Mesenchymal stem cell (in vitro differentiated cells and primary cell): ENCODE measurements at places on chromosomes 16 and 17.

GRCh38 chr17:33981711-33982601 is 273.1 kb upstream of the CCL2 start:
- H3K27ac ChIP-seq: no peak overlapping the region
- no peak for DNase-seq
- no peaks in the 10 kb centered on the region for H3K36me3 ChIP-seq
- no peak overlapping the region for H3K4me3 ChIP-seq
- no peaks in the 10 kb centered on the region for H3K4me1 ChIP-seq

GRCh38 chr16:20307791-20308190 is 19.5 kb downstream of the GP2 start:
- H3K4me3 ChIP-seq: no peak overlapping the region
- H3K27me3 ChIP-seq: peaks cover 13% of the 10 kb centered on the region
- H3K4me1 ChIP-seq: no peaks in the 10 kb centered on the region
- H3K27ac ChIP-seq: no peak overlapping the region
- no peak for DNase-seq

DNA sequence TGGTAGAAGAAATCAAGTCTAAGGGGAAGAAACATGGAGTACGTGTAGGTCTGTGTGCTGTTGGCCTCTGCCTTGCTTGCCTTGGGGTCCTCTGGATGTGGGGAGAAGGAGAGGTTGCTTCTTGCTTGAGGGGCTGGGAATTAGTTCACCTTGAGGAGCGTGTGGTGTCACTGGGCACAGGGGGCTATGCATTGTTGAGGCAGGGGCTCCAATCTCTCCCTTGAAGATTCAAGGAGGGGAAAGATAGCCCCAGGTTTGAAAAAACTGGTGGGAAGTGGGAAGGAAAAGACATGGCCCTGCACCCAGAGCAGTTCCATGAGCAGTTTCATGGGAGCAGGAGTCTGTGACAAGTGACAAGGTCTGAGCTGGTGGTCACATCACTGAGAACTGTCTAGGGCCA is 103.4 kb downstream of the CYLD start:
- H3K27ac ChIP-seq: peak overlapping the region; percentile 87
- no peaks in the 10 kb centered on the region for H3K36me3 ChIP-seq
- H3K27me3 ChIP-seq: peaks cover 55% of the 10 kb centered on the region

DNA sequence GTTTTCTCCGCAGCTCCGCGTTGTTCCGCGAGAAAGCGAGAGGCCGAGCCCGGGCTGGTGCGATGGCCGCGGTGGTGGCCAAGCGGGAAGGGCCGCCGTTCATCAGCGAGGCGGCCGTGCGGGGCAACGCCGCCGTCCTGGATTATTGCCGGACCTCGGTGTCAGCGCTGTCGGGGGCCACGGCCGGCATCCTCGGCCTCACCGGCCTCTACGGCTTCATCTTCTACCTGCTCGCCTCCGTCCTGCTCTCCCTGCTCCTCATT is 404 bp downstream of the EMC6 start:
- H3K27ac ChIP-seq: peak overlapping the region; percentile 90
- DNase-seq: no peak
- peak overlapping the region; percentile 82 for H3K4me3 ChIP-seq
- no peaks in the 10 kb centered on the region for H3K27me3 ChIP-seq
- H3K4me1 ChIP-seq: peaks cover 28% of the 10 kb centered on the region

GRCh38 chr16:67965668-67966548 is 2.5 kb downstream of the SLC12A4 start:
- H3K4me3 ChIP-seq: peak overlapping the region; percentile 85
- H3K36me3 ChIP-seq: peaks cover 45% of the 10 kb centered on the region
- DNase-seq: peak; percentile 9
- peak overlapping the region; percentile 62 for H3K27ac ChIP-seq
- H3K27me3 ChIP-seq: no peaks in the 10 kb centered on the region

DNA sequence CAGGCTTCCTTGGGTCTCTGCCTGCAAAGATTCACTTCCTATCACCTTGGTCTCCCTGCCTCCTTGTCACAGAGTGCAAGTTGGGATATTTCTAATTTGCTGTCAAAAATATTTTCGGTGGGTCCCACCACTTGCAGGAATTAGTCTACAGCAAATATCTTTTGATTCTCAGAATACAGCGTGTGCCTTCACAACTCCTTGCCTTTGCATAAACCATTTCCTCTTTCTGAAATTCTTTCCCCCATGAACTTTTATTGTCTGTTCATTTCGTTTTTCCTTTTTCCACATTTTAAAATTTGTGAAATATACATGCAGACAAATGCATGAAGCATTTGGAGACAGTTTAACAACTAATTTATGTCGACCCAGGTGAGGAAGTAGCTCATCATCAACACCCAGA is 60.0 kb downstream of the HS3ST3B1 start:
- no peak overlapping the region for H3K4me3 ChIP-seq
- H3K36me3 ChIP-seq: no peaks in the 10 kb centered on the region
- DNase-seq: no peak
- no peaks in the 10 kb centered on the region for H3K27me3 ChIP-seq
- H3K4me1 ChIP-seq: peaks cover 1% of the 10 kb centered on the region
- no peak overlapping the region for H3K27ac ChIP-seq

GRCh38 chr17:61574542-61575351 is 16.3 kb downstream of the NACA2 start:
- no peak overlapping the region for H3K4me3 ChIP-seq
- no peaks in the 10 kb centered on the region for H3K4me1 ChIP-seq
- H3K27me3 ChIP-seq: no peaks in the 10 kb centered on the region
- no peak overlapping the region for H3K27ac ChIP-seq
- no peaks in the 10 kb centered on the region for H3K36me3 ChIP-seq
- peak; percentile 42 for DNase-seq

DNA sequence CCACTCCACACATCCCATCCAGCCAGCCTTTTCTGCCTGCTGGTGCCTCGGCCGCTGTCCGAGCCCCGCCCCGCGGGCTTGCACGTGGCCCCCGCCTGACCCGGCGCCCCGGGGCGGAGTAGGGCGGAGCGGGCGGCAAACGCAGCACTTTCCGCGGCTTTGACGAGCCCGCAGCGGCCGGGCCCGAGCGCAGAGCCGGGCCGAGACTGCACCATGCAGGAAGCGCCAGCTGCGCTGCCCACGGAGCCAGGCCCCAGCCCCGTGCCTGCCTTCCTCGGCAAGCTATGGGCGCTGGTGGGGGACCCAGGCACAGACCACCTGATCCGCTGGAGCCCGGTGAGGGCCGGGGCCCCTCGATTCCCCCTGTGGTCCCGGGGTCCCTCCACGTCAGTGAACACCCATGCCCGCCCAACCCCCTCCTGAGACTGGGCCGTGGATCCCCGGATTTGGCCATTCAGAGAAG is at the start of gene HSF4:
Gene HSF4 (plus strand): TSS at position 147 of the 463 bp plus-strand sequence. CDS start 67 bp downstream, at position 214.
- H3K36me3 ChIP-seq: peaks cover 7% of the 10 kb centered on the region
- no peak within 1 kb of the TSS for H3K27ac ChIP-seq
- no peak for DNase-seq
- H3K4me1 ChIP-seq: peaks cover 55% of the 10 kb centered on the region

DNA sequence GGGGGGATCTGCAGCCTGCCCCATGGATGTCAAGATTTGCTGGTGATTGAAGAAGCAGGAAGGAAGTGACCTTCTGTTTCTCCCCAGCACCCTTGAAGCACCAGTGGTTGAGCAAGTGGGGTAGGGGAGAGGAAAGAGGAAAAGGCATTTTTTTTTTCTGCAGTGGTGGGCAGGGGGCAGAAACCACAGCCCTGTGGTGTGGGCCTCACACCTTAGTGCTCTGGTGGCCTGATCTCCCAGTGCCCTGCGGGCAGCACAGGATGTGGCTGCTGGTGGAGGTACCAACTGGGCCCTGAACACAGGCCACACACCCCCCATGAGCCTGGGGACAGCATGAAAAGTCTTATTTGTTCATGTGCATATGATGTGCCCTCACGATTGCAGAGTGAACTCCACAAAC is 7.1 kb downstream of the ITGAD start:
- no peaks in the 10 kb centered on the region for H3K4me1 ChIP-seq
- peaks cover 6% of the 10 kb centered on the region for H3K27me3 ChIP-seq
- no peak overlapping the region for H3K27ac ChIP-seq
- no peaks in the 10 kb centered on the region for H3K36me3 ChIP-seq

DNA sequence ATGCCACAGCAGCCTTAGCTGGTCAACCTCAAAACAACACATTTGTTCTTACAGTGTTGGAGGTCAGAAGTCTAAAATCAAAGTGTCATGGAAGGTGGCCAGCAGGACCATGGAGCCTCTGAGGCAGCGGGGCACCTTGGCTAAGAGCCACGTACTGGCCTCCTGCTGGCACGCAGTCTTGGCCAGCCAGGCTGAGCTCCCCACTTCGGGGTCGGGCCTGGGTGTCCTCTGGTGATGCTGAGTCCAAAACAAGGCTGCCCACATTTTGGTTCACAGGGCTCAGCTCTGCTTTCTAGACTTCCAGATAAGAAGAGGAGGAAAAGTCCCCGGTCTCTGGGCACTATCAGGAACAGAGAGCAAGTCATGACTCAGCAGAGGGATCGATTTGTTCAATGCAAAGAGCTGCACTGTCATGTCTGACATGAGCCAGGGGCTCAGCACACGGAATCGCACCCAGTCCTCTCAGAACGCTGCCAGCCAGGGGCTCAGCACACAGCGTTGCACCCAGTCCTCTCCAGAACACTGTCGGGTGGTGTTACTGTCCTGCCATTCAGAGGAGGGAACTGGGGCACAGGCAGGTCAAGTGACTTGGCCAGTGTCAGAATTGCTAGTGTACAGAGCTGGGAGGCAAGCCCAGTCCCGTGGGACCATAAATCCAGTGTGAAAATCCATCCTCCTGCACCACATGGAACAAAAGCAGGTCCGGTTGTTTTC is 2.5 kb downstream of the LGALS9 start:
- H3K27ac ChIP-seq: no peak overlapping the region
- no peaks in the 10 kb centered on the region for H3K27me3 ChIP-seq

GRCh38 chr17:38676706-38677504 is 2.1 kb upstream of the EPOP start:
- peak; percentile 81 for DNase-seq
- peaks cover 18% of the 10 kb centered on the region for H3K4me1 ChIP-seq
- H3K4me3 ChIP-seq: peak overlapping the region; percentile 51
- no peak overlapping the region for H3K27ac ChIP-seq
- H3K27me3 ChIP-seq: peaks cover 31% of the 10 kb centered on the region

- H3K36me3 ChIP-seq: peaks cover 20% of the 10 kb centered on the region
- H3K4me1 ChIP-seq: peaks cover 31% of the 10 kb centered on the region
- H3K27ac ChIP-seq: no peak overlapping the region
- no peak for DNase-seq
Observed at GRCh38 chr17:8161289-8162232, 1.2 kb downstream of the VAMP2 start.

- H3K4me1 ChIP-seq: no peaks in the 10 kb centered on the region
- no peak for DNase-seq
- H3K4me3 ChIP-seq: no peak overlapping the region
- no peak overlapping the region for H3K27ac ChIP-seq
- no peaks in the 10 kb centered on the region for H3K36me3 ChIP-seq
Observed at GRCh38 chr16:83118365-83118764, 491.6 kb downstream of the CDH13 start.

DNA sequence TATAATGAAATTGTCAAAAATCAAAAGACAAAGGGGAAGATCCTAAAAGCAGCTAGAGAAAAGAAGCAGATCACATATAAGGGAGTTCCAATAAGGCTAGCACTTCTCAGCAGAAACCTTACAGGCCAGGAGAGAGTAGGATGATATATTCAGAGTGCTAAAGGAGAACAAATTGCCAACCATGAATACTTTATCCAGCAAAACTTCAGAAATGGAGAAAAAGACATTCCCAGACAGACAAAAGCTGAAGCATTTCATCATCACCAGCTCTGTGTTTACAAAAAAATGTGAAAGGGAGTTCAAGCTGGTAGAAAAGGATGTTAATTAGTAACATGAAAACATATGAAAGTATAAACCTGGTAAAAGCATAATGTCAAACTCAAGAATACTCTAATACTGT is 37.4 kb downstream of the CDR2 start:
- no peaks in the 10 kb centered on the region for H3K27me3 ChIP-seq
- H3K4me1 ChIP-seq: peaks cover 1% of the 10 kb centered on the region
- H3K4me3 ChIP-seq: no peak overlapping the region
- no peak for DNase-seq
- H3K27ac ChIP-seq: no peak overlapping the region
- peaks cover 83% of the 10 kb centered on the region for H3K36me3 ChIP-seq

DNA sequence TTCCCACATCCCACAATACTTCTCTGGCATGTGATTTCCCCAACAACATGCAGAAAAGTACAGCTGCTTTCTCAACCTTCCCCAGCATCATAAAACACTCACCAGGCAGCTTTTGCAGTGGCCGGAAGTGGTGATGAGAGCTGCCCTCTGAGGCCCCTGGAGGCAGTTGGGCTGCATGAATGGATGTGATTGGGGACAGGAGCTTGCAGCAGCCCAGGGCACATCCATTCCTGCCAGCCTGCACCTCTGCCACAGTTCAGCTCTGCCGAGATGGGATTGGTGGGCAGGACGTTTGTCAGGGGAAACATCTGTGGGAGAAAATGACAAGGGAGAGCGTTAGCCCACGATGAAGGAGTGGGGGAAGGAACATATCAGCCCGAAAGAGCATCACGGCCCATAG is 19.8 kb downstream of the NUBP1 start:
- no peaks in the 10 kb centered on the region for H3K4me1 ChIP-seq
- peaks cover 74% of the 10 kb centered on the region for H3K36me3 ChIP-seq
- no peak overlapping the region for H3K4me3 ChIP-seq
- no peak overlapping the region for H3K27ac ChIP-seq

- H3K27ac ChIP-seq: no peak overlapping the region
- H3K27me3 ChIP-seq: peaks cover 41% of the 10 kb centered on the region
- no peaks in the 10 kb centered on the region for H3K36me3 ChIP-seq
- H3K4me1 ChIP-seq: no peaks in the 10 kb centered on the region
Observed at GRCh38 chr17:73532421-73532901, 111.8 kb downstream of the SDK2 start.

DNA sequence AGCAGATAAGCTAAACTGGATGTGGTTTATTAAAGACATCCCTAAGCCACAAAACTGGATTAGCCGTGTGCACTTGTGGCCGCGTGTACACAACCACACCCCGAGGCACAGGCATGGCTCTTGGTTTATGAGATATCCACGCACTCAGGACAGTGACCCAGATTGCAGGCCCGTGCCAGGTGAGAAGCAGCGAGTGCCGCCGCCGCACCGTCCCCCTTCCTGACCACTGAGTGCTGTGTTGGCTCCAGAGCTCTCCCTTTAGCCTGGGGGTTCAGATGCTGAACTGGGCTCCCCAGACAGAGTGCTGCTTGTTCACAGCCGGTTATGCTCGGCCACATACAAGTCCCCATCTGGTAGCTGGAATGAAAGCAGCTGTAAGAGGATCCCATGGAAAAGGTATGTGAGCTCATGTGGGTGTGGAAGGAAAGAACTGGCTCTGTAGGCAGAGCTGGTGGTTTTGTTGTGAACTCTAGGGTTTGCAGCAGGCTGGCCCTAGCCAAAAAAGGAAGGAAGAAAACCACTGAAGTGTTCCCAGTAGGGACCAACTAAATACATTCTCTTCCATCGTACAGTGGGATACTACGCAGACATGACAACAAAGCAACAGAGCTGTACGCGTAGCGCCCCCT is 29.5 kb downstream of the KNOP1 start:
- peaks cover 76% of the 10 kb centered on the region for H3K36me3 ChIP-seq
- H3K4me1 ChIP-seq: peaks cover 10% of the 10 kb centered on the region
- H3K27me3 ChIP-seq: no peaks in the 10 kb centered on the region
- no peak overlapping the region for H3K27ac ChIP-seq
- H3K4me3 ChIP-seq: no peak overlapping the region
- no peak for DNase-seq
